ENCODE measurements at places on chromosomes 3 and 15. TPM values are rescaled to one million over a fixed set of nuclear protein-coding genes. Genes with fewer than 3 reads are reported as not detected.

Gene FGD5
- not detected for total RNA-seq

Gene ONECUT1
- total RNA-seq: not detected

Gene GOLGA8J
- total RNA-seq: not detected

Gene MUC13
- 0.17 TPM for total RNA-seq

Gene ELL3
- total RNA-seq: 1.3 TPM

Gene CAND2
- total RNA-seq: 2.1 TPM

Gene CCDC13
- total RNA-seq: 0.77 TPM

Gene IL17RD
- total RNA-seq: 0.92 TPM

Gene CAV3
- 30.4 TPM for total RNA-seq

Gene TMCO5A
- total RNA-seq: not detected

Gene RETNLB
- total RNA-seq: not detected
